ENCODE measurements at places on chromosomes 7 and 10.

GRCh38 chr7:50353201-50353600 is 48.7 kb downstream of the IKZF1 start:
- no peak for DNase-seq

DNA sequence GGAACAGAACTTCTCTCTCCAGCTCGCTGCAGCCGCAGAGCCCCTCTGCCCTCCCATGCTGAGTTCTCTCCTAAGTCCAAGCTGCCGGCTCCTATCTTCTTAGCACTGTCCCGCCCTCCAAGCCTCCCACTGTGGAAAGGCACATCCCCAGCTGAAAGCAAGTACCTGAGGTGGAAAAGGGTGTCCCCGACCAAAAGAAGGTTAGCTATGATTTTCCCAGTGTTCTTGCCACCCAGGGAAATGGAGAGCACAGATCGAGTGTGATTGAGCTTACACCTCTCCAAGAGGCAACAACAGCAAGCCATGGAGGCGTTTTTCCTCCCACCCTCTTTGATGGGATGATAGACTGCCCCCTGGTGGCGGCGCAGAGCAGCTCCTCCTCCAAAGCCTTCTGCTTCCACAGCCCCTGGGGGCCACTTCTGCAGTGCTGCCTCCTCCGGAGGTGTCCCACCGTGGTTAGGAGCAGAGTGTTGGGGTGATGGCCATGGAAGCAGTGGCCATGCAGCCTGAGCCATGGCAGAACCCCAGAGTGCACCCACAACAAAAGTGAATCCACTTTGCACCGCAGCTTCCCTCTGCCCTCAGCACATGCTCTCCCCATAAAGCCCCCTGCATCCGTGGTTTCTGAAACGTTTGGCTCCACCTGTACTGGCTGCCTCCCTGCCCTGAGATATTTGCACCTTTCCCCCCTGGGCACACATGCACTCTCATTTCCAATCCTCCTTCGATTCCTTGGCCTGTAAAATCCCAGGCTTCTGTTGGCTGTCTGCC is 143.1 kb upstream of the STK17A start:
- DNase-seq = no peak

GRCh38 chr10:79941146-79941545 is 7.8 kb downstream of the SFTPD start:
- no peak for DNase-seq

DNA sequence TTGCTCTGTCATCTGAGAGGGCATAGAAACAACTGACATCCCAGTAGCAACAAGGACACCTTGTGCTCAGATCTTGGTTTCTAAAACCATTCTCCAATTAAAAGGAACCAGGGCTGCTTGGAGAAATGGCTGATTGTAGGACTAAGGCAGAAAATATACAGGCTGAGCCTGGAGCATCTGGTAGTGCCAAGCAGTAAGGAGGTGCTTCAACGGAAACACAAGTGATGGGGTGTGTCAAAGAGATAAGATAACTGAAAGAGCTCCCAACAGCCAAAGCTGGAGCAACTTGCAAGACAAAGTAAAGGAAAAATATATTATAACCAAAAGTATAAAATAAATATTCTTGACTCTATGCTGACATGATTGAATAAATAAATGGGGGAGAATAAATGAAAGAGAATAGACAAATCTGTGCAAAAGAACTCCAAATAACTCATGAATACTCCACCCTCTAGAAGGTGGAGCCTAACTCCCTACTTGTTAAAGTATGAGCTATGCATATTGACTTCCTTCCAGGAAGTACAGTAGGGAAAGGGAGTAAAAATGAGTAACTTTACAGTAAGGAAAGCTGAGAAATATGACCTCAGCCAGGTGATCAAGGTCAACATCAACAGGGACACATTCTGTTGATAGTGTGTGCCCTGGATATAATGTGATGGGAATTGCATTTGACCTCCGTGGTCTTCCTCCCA is 162.4 kb downstream of the NOC3L start:
- no peak for DNase-seq

DNA sequence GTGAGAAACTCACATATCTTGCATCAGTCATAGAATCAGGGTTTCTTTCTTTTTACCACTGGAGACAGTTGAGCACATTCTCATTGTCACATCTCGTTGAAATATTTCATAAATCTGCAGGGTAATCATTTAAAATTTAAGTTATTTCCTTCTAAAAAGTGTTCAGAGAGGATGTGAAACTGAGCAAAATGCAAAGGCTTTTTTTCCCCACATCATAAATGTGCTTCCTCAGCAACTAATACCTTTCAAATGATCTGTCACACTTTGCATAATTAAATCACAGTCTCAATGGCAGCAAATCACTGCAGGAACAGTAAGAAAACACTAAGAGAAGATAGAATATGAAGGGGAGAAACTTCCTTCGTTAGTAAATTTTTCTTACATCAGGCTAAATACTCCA is 187.5 kb downstream of the EVX1 start:
- DNase-seq = no peak

DNA sequence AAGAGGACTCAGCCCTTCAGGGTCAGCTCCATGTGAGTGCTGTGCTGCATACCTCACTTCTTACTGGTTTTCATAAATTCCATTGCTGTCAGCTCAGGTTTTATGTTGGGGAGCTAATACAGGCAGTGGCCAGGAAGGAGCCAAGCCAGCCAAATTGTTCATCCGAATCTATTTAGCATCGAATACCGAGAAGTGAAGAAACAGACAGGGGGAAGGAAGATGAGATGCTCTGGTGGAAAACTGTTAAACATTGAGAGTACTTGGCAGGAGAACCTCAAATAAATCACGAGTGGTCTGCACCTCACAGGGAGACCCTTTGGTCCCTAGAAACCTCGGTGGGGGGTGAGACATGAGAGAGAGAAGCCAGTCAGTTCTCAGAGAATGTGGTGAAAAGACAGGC is 196.0 kb upstream of the TMEM72 start:
- DNase-seq = peak; percentile 42

GRCh38 chr10:71475243-71475871 is 78.6 kb downstream of the CDH23 start:
- DNase-seq = no peak

DNA sequence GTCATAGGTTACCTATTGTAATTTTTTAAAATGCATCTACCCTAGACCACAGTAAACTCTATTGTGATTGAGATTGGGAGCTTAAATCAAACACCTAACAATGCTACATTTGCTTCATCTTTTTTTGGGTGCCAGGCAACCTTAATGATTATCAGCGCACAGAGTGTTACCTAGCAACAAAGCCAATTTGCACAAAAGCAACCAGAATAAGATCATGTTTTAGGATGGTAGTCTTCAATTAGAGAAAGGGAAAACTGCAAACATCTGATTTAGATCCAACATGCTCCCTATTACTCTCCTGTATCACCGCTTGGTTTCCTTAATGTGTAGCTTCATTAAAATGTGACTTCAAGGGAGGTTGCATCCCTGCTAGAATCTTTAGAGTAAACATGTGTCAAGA is 226.9 kb downstream of the ABCA13 start:
- DNase-seq = no peak

- DNase-seq = no peak
These were observed 88.3 kb downstream of the NRCAM start for GRCh38 chr7:108367946-108368345.

DNA sequence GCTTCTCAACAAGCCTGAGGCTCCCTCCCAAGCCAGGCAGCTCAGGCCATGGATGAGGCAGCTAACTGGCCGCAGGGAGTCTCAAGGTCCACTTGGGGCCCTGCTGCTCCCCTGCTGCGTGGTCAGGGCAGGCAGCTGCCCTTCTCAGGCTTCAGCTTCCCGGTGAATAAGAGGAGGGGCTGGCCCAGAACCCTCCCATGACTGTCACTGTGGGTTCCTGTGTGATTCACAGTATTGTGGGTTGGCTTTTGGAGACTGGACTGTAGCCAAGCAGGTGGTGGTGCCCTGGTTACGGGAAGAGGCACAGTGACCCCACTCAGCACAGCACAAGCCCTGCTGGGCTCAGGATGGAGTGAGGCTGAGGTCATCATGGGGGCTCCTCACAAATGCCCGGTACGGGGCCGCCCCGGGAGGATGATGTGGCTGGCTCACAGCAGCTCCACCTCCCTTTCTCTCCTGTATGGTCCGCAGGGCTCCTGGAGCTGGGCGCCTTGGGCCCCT is 189.8 kb downstream of the HECW1 start:
- DNase-seq = no peak

GRCh38 chr7:89780291-89780690 is 374.0 kb upstream of the STEAP1 start:
- no peak for DNase-seq

DNA sequence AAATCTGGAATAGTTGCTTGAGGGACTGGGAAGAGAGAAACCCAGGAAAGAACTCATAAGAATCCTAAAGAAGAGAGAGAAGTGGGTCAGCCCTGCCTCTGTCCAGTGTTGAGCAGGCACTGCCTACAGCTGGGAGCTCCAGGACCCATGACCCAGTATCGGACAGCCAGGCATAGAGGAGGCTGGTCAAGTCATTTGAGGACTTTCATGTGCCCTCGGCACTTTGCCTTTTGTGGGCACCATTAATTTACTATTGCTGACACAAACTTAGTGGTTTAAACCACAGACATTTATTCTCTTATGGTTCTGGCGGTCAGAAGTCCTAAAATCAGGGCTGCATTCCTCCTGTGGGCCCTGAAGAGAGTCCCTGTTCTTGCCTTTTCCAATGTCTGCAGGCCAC is 60.3 kb downstream of the CPXM2 start:
- no peak for DNase-seq

- no peak for DNase-seq
These were observed 53.6 kb upstream of the DYNC1I1 start for GRCh38 chr7:95718577-95719410.

DNA sequence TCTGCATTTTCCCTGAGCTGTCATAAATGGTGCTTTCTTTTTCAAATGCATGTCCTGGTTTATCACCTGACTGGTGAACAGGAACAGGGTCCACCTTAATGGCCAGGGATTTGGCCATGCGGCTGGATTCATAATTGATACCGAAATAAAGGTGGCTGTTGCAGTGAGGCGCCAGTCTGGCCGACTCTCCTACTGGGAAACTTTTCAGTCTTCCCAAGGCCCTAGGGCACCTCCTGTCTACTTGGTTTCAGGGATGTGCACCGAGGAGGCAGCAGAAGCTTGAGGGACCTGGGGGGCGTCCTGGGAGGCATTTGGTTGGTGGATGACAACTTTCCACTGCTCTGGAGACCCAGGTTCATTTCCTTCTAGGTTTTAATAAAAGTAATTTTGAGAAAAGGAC is 46.4 kb upstream of the FIGNL1 start:
- no peak for DNase-seq

GRCh38 chr10:31362023-31362641 is 43.1 kb downstream of the ZEB1 start:
- DNase-seq = no peak

- no peak for DNase-seq
These were observed 11.2 kb downstream of the EMX2 start for GRCh38 chr10:117553815-117554172.

DNA sequence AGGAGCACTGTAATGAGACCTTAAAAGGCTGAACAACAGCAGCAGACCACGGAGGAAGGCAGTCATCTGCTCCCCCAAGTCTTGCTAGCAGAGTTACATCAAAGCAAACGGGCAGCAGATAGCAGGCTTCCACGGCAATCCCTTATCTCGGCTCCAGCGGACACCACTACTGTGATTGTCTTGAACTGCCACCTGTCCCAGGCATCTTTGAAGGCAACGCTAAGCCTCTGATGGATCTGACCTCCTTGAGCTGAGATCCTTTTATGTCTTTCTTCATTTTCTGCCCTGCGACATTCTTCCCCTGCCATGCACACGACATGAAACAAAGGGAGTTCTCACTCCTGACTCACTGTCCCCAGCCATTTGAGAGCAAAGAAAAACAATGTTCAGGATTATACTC is 111.7 kb downstream of the GLI3 start:
- no peak for DNase-seq

All from AG09319 (cell line).